ENCODE measurements at places on chromosomes 7 and 10. TPM values are rescaled to one million over a fixed set of nuclear protein-coding genes. Genes with fewer than 3 reads are reported as not detected.
A peak's percentile ranks its signal among the peaks of the same experiment; 100 is the strongest.

DNA sequence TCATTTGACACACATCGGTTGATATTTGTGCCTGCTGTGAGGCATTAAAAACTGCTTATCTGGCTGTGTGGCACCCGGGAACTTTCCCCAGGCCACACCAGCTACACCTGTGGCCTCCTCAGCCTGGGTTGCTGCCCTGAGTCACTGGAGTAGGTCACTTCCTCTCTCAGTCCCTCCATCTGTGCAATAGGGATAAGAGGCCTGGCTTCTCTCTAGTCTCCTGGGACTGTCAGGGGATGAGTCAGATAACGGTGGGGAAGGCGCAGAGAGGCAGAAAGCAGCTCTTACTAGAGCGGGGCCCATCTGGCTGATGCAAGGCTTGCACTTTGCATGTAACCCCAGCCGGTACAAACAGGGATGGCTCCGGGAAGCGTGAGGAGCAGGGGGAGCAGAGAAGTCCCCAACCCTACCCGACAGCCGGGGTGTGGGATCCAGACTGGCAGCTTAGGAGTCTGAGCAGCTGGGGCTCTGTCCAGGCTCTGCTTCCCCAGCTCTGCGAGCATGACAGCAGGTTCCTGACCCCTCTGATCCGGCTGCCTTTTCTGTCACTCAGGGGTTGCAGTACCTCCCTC is 34.0 kb downstream of the DNAJB12 start:
- H3K4me3 ChIP-seq: no peak overlapping the region
- H3K4me1 ChIP-seq: peaks cover 55% of the 10 kb centered on the region
- peak; percentile 96 for DNase-seq
- no peaks in the 10 kb centered on the region for H3K27me3 ChIP-seq

DNA sequence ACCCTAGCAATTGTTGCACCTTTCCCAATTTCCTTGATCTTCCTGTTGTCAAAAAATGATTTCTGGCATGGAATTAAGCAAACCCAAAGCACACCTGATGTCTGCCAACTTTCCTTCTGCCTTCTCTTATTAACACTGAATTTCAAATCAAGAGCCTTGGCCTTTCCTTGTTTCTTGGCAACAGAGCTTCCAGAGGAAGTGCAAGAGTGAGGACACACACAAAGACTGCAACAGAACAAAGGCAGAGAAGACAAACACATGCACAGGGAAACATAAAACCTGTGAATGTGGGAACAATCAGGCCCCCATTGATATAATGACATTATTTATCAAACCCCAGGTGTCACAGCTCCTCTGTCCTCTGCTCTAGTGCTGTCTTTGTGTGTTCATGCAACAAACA is 73.0 kb upstream of the IL6 start:
- no peak overlapping the region for H3K4me3 ChIP-seq
- H3K27ac ChIP-seq: no peak overlapping the region
- H3K4me1 ChIP-seq: no peaks in the 10 kb centered on the region
- no peaks in the 10 kb centered on the region for H3K36me3 ChIP-seq
- no peak for DNase-seq
- no peaks in the 10 kb centered on the region for H3K27me3 ChIP-seq

DNA sequence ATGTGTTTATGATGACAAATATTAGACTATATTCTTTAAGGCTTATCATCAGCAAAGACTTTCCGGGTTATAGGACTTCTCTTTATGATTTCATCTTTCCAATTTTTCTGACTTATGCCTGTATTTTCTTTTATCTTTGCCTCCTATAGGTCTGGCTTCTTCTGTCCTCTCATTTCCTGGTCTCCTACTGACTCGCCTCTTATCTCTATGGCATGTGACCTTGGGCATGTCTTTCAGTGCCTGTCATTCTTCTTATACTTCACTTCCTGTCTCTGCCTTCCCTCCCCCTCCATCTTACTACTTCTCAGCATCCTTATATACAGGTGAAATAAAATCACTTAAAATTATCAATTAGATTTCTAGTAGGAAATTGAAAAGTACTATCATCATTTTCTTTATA is 42.2 kb downstream of the PCDH15 start:
- no peak for DNase-seq
- no peaks in the 10 kb centered on the region for H3K4me1 ChIP-seq
- H3K27ac ChIP-seq: no peak overlapping the region
- no peak overlapping the region for H3K4me3 ChIP-seq

GRCh38 chr10:19461588-19461987 is 354.6 kb upstream of the PLXDC2 start:
- H3K27me3 ChIP-seq: no peaks in the 10 kb centered on the region
- H3K4me3 ChIP-seq: no peak overlapping the region
- no peak for DNase-seq
- no peaks in the 10 kb centered on the region for H3K36me3 ChIP-seq
- H3K27ac ChIP-seq: no peak overlapping the region

- no peak overlapping the region for H3K27ac ChIP-seq
- DNase-seq: no peak
- no peaks in the 10 kb centered on the region for H3K27me3 ChIP-seq
Measured at GRCh38 chr10:115003396-115003795, 65.4 kb downstream of the TRUB1 start.

- H3K27me3 ChIP-seq: no peaks in the 10 kb centered on the region
- no peak overlapping the region for H3K27ac ChIP-seq
- no peaks in the 10 kb centered on the region for H3K36me3 ChIP-seq
- no peaks in the 10 kb centered on the region for H3K4me1 ChIP-seq
- no peak overlapping the region for H3K4me3 ChIP-seq
Measured at GRCh38 chr10:119691726-119692125, 34.1 kb upstream of the INPP5F start.

- H3K27ac ChIP-seq: no peak overlapping the region
- no peaks in the 10 kb centered on the region for H3K4me1 ChIP-seq
- H3K4me3 ChIP-seq: no peak overlapping the region
- no peaks in the 10 kb centered on the region for H3K27me3 ChIP-seq
Measured at GRCh38 chr10:16559236-16559773, 37.6 kb upstream of the C1QL3 start.

The RSU1 gene
- 50.3 TPM for total RNA-seq

- H3K36me3 ChIP-seq: no peaks in the 10 kb centered on the region
- H3K27me3 ChIP-seq: no peaks in the 10 kb centered on the region
- no peak overlapping the region for H3K27ac ChIP-seq
- H3K4me1 ChIP-seq: no peaks in the 10 kb centered on the region
- H3K4me3 ChIP-seq: no peak overlapping the region
- no peak for DNase-seq
Measured at GRCh38 chr7:112293416-112293815, 86.9 kb downstream of the ZNF277 start.

- H3K27ac ChIP-seq: no peak overlapping the region
- H3K27me3 ChIP-seq: no peaks in the 10 kb centered on the region
- no peak overlapping the region for H3K4me3 ChIP-seq
- H3K4me1 ChIP-seq: no peaks in the 10 kb centered on the region
- DNase-seq: no peak
- H3K36me3 ChIP-seq: no peaks in the 10 kb centered on the region
Measured at GRCh38 chr7:54260941-54261371, 281.2 kb upstream of the VSTM2A start.

The C10orf95 gene
- total RNA-seq: 0.36 TPM

The ENTPD1 gene
- 112 TPM for total RNA-seq

The GPC2 gene
- 0.41 TPM for total RNA-seq

- peak overlapping the region; percentile 36 for H3K4me3 ChIP-seq
- H3K27me3 ChIP-seq: no peaks in the 10 kb centered on the region
- H3K36me3 ChIP-seq: no peaks in the 10 kb centered on the region
- H3K4me1 ChIP-seq: peaks cover 29% of the 10 kb centered on the region
- H3K27ac ChIP-seq: peak overlapping the region; percentile 51
Measured at GRCh38 chr7:101125989-101126650, 784 bp upstream of the SERPINE1 start.

The ADIRF gene
- 98.1 TPM for total RNA-seq

- DNase-seq: no peak
- no peaks in the 10 kb centered on the region for H3K36me3 ChIP-seq
Measured at GRCh38 chr10:17375936-17376584, 78.3 kb downstream of the ST8SIA6 start.

DNA sequence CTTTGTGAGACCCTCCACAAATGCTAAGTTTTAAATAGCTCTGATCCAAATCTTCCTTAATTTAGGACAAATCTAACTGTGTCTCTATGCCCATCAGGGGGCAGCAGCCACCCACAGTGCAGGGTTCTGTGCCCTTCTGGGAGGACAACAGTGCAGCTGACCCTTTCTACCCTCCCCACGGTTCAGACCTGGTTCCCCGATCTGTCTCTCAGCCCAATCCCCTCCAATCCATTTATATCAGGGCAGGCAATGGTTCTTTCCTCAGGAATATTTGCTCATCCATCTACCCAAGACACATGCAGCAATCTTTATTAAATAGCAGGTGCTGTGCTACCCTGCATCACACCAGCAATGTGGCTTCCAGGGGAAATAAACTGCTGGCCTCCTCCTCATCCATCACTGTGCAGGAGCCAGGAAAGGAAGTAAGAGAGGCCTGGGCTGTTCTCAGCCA is 4.0 kb upstream of the RBM28 start:
- DNase-seq: no peak
- H3K27me3 ChIP-seq: peaks cover 29% of the 10 kb centered on the region
- H3K4me3 ChIP-seq: no peak overlapping the region
- peaks cover 24% of the 10 kb centered on the region for H3K4me1 ChIP-seq
- H3K27ac ChIP-seq: no peak overlapping the region

- DNase-seq: no peak
- H3K4me3 ChIP-seq: no peak overlapping the region
- no peaks in the 10 kb centered on the region for H3K27me3 ChIP-seq
- peaks cover 22% of the 10 kb centered on the region for H3K36me3 ChIP-seq
- no peaks in the 10 kb centered on the region for H3K4me1 ChIP-seq
Measured at GRCh38 chr10:5746197-5746596, 61.6 kb downstream of the TASOR2 start.

- DNase-seq: no peak
- no peaks in the 10 kb centered on the region for H3K36me3 ChIP-seq
- H3K4me3 ChIP-seq: no peak overlapping the region
- no peak overlapping the region for H3K27ac ChIP-seq
- H3K27me3 ChIP-seq: no peaks in the 10 kb centered on the region
- H3K4me1 ChIP-seq: no peaks in the 10 kb centered on the region
Measured at GRCh38 chr7:91603707-91604106, 276.8 kb downstream of the MTERF1 start.

DNA sequence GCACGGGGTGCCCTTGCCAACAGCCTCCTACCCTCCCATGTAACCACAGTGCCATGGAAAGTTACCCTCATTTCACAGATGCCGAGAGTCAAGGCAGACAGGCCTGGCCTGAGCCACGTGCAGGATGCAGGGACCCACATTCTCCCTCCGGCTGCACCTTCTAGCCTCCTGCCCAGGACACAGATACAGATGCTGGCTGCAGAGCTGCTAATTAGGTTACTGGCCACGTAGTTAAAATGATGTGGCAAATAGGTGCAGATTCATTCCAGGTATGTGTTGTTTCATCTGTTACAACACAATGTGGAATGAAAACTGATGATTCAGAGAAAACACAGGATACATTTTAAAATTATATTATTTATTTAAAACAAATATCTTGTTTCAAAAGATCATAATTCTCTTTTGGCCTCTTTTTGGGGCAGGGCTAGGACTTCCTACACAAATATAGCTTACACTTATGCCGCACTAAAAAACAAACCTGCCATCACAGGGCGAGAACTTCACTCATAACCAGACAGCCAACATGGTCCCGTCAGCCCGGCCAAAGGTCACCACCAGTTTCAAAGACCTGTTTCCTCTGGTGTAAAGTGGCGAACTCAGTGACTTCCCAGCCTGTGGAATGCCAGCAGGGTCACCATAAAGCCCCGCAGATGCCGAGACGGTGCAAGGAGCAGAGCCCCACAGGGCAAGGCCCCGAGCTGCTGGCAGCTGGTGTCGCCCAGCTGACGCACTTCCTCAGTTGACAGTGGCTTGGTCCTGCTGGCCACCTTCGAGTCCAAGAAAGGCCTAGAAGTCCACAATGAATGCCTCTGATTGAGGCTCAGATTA is 83.5 kb downstream of the TNS3 start:
- no peaks in the 10 kb centered on the region for H3K27me3 ChIP-seq
- H3K4me3 ChIP-seq: no peak overlapping the region
- H3K27ac ChIP-seq: peak overlapping the region; percentile 74
- H3K4me1 ChIP-seq: no peaks in the 10 kb centered on the region
- H3K36me3 ChIP-seq: no peaks in the 10 kb centered on the region

DNA sequence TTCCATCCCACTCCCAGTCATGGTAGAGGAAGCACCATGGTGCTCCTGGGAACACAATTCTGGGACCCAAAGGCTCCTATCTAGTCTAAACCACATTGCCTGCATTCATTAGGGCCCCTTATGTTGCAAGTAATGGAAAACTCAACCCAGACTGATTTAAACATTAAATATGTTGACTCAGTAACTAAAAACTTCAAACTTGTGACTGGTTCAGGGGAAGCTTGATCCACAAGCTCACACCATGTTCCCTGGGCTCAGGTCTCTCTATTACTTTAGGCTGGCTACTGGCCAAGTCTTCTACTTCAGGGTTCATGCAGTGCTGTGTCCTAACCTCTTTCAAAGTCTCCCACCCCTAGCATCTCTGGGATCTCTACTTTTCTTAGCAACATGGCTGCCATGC is 13.1 kb downstream of the WNT16 start:
- H3K36me3 ChIP-seq: peaks cover 10% of the 10 kb centered on the region
- H3K27ac ChIP-seq: no peak overlapping the region
- no peaks in the 10 kb centered on the region for H3K27me3 ChIP-seq

- no peak for DNase-seq
- H3K27me3 ChIP-seq: no peaks in the 10 kb centered on the region
- no peaks in the 10 kb centered on the region for H3K36me3 ChIP-seq
- H3K4me1 ChIP-seq: peaks cover 41% of the 10 kb centered on the region
- H3K27ac ChIP-seq: peak overlapping the region; percentile 45
Measured at GRCh38 chr10:122098924-122099323, 110.0 kb downstream of the TACC2 start.

The MLXIPL gene
- total RNA-seq: 2.5 TPM

The PRSS37 gene
- total RNA-seq: not detected

DNA sequence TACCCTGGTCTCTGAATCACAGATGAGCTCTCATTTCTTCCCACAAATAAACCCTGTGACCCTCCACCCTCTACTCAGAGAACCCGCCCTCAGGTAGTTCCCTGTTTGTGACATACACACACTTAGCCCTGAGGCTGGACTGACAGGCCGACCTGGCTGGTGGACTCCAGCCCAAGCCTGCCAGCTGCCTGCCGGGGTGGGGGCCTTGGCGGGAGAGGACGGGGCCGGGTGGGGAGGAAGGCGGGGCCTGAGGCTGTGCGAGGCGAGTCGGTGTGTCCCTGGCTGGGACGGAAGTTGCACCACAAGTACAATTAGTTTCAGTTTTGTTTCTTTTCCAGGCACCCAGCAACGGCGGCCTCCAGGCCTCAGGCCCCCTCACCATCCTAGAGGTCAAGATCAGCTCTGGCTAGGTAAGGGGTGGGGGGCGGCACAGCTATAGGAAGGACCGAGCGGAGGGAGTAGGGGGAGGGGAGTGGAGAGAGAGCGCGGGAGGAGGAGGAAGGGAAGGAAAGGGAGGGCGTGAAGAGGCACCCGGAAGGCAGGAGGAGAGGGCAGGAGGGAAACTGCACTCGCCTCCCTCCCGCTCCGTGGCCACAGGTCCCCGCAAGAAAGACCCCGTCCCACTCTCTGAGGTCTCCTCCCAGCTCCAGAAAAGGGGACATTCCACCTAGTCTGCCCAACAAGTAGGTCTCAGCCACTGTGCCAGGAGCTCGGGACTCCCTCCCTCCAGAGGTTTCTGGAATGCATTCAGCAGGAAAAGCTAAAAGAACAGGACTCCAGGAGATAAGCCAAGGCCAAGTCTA is at the start of gene TRIM56:
TRIM56 (plus strand) TSS at position 320 of the 803 bp plus-strand sequence. CDS start 1,832 bp downstream, outside the sequence.
- no peaks in the 10 kb centered on the region for H3K27me3 ChIP-seq
- peak within 1 kb of the TSS; percentile 89 for H3K27ac ChIP-seq
- DNase-seq: peak; percentile 94
- H3K36me3 ChIP-seq: peaks cover 22% of the 10 kb centered on the region

GRCh38 chr10:14723052-14723689 is 51.5 kb downstream of the FAM107B start:
- DNase-seq: no peak
- H3K4me3 ChIP-seq: no peak overlapping the region
- no peaks in the 10 kb centered on the region for H3K4me1 ChIP-seq
- no peak overlapping the region for H3K27ac ChIP-seq
- H3K27me3 ChIP-seq: no peaks in the 10 kb centered on the region
